ENCODE measurements at places on chromosomes 6 and 20.

DNA sequence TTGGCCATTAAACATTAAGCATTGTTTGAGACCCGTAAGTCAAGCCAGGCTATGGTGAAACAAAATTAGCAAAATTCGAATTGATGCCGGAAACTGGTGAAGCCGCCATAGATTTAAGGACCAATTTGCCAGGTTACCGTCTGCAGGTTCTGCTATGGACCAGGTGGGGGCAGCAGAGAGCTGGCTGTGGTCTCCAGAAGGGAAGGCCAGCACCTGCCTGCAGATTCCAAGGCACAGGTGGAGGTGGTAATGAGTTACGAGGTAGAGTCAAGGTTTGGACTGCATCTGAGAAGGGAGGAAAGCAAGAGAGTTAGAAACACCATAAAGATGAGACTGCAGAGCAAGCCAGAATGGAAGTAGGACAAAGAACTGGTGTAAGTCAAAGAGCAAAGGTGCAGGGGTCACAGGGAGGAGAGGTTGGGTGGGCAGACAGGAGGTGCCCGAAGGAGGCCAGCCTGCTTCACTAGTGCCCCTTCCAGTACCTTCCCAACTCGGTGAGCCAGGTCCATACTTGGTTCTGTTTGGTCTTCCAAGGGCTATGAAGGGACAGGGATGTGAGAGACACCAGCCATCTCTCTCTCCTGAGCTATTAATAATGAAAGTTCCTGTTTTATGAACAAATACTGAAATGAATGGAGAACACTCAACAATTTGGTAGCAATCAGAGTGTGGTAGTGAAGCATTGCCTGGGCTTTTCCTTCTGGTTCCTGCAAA is 131.6 kb upstream of the ESR1 start:
- no peak for DNase-seq

GRCh38 chr6:87277123-87277522 is 45.3 kb upstream of the SMIM8 start:
- no peak for DNase-seq

- DNase-seq = no peak
These were observed 30.4 kb downstream of the ELOVL2 start for GRCh38 chr6:11013721-11014070.

- peak; percentile 85 for DNase-seq
These were observed 119.7 kb downstream of the PSMB1 start for GRCh38 chr6:170433163-170434116.

DNA sequence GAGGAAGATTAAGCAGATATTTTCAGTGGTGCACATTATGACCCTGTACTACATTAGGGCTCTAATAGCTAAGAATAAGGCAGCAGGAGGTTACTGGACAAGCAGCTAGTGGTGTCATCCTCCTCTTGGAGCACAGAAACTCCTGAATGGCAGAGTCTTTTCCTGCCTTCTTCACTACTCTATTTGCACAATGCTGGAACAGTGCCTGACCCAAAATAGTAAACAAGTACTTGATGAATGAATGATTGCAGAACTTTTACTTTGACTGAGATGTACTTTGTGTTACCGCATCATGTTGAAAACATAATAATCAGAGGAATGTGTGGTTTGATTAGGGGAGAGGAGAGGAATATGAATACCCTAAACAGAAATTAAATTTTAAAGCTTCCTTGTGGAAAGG is 30.0 kb upstream of the UST start:
- no peak for DNase-seq

DNA sequence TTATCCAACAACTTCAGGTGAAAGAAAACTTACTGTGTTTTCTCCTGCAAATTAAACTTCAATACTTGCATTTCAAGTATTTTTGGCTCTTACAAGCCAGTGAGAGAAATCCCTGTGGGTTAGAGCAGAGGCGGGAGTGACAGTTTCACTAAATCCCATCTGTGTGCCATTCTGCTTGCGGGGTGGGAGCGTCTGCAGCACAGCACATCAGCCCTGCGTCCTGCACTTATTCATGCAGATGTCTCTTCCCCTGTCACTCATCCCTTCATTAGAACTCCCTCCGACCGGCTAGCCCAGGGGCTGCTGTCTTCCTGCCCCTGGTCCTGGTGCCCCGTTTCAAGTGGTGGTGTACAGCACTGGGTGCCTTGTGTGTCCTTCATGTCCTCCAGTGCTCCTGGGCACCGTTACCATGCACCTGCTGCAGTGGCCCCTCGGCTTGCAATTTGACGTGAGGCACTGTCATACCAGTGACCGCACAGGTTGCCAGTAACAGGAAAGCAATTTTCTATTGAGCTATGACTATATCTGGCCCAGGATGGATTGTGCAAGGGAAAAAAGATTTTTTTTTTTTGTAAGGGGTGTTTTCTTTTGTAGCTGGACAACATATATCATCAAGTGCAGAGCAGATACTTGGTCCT is 59.4 kb downstream of the INSM1 start:
- DNase-seq = no peak

DNA sequence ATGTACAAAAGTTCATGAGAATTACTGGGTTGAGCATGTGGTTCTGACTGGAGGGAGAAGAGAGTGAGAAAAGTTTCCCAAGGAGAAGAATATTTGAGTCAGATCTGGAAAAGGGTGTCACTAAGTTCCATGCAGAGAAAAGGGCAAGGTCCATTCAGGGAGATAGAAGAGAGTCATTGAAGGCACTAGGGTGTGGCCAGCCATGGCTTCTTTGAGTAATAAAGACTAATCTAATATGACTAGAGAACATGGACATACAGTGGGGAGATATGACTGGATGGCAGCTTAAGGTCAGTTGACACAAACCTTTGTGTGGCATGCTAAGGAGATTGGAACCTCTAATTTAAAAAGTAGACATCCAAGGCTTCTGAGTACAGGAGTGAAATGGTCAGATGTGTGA is 10.7 kb upstream of the SLC17A4 start:
- DNase-seq = no peak

- DNase-seq = no peak
These were observed 29.2 kb downstream of the FRMD1 start for GRCh38 chr6:168049706-168050224.

DNA sequence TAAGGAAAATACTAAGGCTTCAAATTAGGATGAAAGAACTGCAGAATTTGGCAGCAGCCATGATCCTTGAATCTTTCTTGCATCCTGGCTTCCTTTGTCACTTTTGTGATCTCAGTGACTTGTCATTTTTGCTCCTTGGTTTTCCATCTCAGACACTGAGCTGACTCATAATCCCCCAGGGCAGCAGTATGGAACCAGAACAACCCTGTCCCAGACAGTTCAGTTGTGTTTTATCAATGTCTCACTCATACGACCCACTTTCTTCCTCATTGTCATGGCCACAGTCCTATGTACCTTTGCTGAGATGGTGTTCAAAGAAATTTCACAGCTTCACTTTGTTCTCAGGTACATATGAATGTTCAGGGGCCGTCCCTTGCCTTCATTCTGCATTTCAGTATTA is 488.5 kb upstream of the BTBD3 start:
- no peak for DNase-seq

All from retina (tissue), 1 donor.